Liver (tissue), 10 donors: ENCODE measurements at places on chromosomes 12 and 14. TPM values are rescaled to one million over a fixed set of nuclear protein-coding genes. Genes with fewer than 3 reads are reported as not detected.

Gene TMCC3
- total RNA-seq: 1.4 TPM

Gene LRTM2
- total RNA-seq: not detected

Gene TSPAN9
- total RNA-seq: 29.0 TPM

Gene SVOP
- not detected for total RNA-seq

DNA sequence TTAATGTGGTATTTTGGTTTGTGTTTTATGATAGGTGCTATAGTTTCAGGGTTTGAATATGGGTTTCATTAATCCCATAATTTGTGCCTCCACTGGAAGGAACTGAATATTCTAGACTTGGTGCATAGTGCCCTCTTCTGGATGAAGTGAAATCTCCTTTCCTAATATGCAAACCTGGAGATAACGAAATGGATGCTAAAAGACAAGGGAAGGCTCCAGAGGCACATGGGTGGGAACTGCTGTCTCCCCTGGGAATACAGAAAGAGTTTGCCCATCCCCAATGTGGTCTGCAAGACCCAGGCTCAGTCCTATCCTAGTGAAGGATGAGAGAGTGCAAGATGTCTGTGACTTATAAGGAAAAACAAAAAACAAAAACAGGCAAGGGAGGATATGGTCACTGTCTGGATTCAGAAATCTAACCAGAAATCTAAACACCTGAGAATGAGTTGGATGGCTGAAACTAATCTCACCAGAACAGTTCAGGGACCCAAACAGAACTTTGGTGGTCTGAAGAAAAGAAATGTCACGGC is 142.3 kb upstream of the TMPO start:
- no peak overlapping the region for H3K27ac ChIP-seq
- peaks cover 2% of the 10 kb centered on the region for H3K27me3 ChIP-seq
- no peak for DNase-seq

- H3K36me3 ChIP-seq: no peaks in the 10 kb centered on the region
- H3K4me1 ChIP-seq: no peaks in the 10 kb centered on the region
- H3K27me3 ChIP-seq: no peaks in the 10 kb centered on the region
- DNase-seq: no peak
- no peak overlapping the region for H3K27ac ChIP-seq
Measured at GRCh38 chr12:83856803-83857202, 1055.8 kb downstream of the SLC6A15 start.

- DNase-seq: no peak
- H3K27ac ChIP-seq: no peak overlapping the region
- no peaks in the 10 kb centered on the region for H3K4me1 ChIP-seq
- H3K4me3 ChIP-seq: no peak overlapping the region
- no peaks in the 10 kb centered on the region for H3K27me3 ChIP-seq
Measured at GRCh38 chr12:22163594-22163993, 117.6 kb downstream of the CMAS start.

GRCh38 chr14:50521912-50522341 is 10.4 kb downstream of the MAP4K5 start:
- H3K27ac ChIP-seq: no peak overlapping the region
- no peak overlapping the region for H3K4me3 ChIP-seq
- H3K27me3 ChIP-seq: no peaks in the 10 kb centered on the region
- no peaks in the 10 kb centered on the region for H3K4me1 ChIP-seq
- peaks cover 3% of the 10 kb centered on the region for H3K36me3 ChIP-seq
- DNase-seq: no peak

DNA sequence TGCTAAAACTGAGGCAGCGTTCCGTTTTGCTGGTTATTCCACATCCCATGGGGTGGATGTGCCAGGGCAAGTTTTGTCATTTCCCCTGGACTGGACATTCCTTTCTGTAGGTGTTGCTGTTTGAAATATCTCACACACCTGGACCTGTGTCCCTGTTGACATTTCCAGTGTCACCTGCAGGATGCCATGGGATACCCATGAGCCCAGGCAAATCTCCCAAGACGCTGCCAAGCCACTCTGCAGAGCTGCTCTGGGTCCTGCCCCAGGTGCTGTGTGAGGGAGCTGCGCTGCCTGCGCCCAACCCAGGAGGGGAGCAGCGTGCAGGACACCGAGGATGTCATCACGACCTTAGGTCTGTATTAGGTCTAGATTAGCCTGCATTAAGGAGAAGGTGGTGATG is 5.2 kb upstream of the PACS2 start:
- no peaks in the 10 kb centered on the region for H3K27me3 ChIP-seq
- no peak overlapping the region for H3K4me3 ChIP-seq
- H3K27ac ChIP-seq: no peak overlapping the region
- no peaks in the 10 kb centered on the region for H3K4me1 ChIP-seq

DNA sequence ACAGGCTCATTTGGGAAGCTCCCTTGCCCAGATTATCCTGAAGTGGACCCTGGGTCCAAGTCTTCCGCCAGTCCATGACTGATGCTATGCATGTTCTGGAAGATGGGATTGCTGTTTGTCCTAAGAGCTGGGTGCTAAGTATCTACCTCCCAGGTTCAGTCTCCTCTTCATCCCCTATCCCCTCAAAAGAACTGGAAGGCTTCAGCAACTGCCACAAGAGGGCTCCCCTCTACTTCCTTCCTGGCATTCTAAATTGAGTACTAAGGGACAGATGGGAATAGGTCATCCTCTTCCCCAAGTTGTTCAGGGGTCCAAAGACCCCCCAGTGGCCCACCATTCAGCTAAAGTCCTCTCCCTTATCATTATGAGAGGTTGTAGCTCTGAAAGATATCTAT is 9.0 kb upstream of the FKBP11 start:
- H3K36me3 ChIP-seq: no peaks in the 10 kb centered on the region
- peak overlapping the region; percentile 22 for H3K27ac ChIP-seq
- no peaks in the 10 kb centered on the region for H3K4me1 ChIP-seq
- no peak for DNase-seq

GRCh38 chr12:67534681-67535080 is 113.9 kb upstream of the DYRK2 start:
- no peak overlapping the region for H3K27ac ChIP-seq
- no peak overlapping the region for H3K4me3 ChIP-seq
- H3K27me3 ChIP-seq: no peaks in the 10 kb centered on the region

DNA sequence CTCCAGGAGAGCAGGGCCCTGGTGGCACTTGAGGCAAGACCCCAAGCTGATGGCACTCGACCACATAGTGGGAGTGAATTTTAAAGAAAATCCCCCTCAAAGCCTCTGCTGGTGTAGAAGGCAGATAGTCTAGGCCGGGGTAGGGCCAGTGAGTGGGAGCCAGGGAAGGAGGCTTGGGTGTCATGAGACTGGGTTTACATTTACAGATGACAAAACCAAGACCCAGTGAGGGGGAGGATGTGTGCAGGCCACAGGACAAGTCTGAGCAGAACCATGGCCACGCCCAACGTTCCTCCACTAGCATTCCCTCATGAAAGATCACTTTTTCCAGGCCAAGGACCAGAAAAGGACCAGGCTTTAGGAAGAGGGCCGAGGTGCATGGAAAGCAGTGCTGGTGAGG is 42.0 kb downstream of the EVL start:
- H3K27me3 ChIP-seq: no peaks in the 10 kb centered on the region
- no peak overlapping the region for H3K4me3 ChIP-seq

GRCh38 chr12:115385141-115385540 is 701.2 kb upstream of the TBX3 start:
- no peak overlapping the region for H3K4me3 ChIP-seq
- no peak overlapping the region for H3K27ac ChIP-seq
- no peak for DNase-seq
- H3K27me3 ChIP-seq: no peaks in the 10 kb centered on the region
- no peaks in the 10 kb centered on the region for H3K4me1 ChIP-seq

DNA sequence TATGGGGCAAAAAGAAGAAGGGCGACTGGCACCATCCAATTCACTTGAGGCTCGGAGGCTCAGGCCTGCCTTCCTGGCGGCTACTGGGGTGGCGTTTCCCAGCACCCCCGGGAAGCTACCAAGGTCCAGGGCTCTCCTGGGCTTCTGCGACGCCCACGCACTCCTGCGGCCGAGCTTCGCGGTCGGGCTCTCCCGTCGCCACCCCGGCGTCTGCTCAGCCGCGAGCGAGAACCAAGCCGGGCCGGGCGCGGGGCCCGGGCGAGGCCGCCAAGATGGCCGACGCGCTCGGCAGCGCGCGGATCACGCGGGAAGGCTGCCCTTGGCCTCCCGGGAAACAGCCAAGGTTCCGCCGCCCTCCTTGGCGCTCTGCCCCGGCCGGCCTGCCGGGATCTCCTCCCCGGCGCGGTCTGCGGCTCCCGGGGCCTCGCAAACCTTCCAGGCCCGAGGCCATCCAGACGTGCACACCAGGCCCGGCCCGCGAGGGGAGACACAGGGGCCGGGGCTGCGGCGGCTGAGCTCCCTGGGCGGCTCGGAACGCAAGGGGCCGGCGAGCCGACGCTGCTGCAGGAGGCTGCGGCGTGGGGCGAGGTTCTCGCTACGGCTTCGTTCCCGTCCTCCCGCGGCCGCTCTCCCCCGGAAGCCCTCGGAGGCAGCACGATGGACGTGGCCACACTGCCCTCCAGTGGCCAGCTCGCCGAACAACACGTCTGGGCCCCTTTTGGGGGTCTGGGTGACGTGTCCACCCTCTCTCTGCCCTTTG is 23.5 kb upstream of the ZFP36L1 start:
- peaks cover 68% of the 10 kb centered on the region for H3K4me1 ChIP-seq
- peak overlapping the region; percentile 98 for H3K27ac ChIP-seq
- no peaks in the 10 kb centered on the region for H3K36me3 ChIP-seq
- peak; percentile 93 for DNase-seq
- H3K27me3 ChIP-seq: no peaks in the 10 kb centered on the region
- H3K4me3 ChIP-seq: peak overlapping the region; percentile 55

DNA sequence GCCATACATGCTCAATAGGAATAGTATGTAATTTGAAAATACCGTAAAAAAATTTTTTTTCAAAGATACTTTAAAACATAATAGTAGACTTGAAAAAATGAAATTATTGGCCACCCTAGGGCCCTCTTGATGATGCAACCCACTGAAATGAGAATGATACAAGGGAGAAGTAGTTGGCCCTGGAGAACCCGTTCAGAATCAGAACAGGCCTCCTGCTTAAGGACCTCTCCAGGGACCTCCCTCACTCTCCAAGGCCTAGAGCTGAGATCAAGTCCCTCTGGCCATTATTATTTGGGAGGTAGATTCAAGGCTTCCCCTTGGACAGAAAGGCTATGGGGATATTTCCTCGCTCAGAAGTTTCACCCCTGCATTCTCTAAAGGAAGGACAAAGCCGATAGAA is 11.9 kb downstream of the LALBA start:
- no peaks in the 10 kb centered on the region for H3K36me3 ChIP-seq
- no peaks in the 10 kb centered on the region for H3K27me3 ChIP-seq
- no peak overlapping the region for H3K27ac ChIP-seq
- no peak overlapping the region for H3K4me3 ChIP-seq

GRCh38 chr12:116803013-116803736 is 65.1 kb downstream of the RNFT2 start:
- no peak overlapping the region for H3K4me3 ChIP-seq
- no peaks in the 10 kb centered on the region for H3K36me3 ChIP-seq
- H3K4me1 ChIP-seq: no peaks in the 10 kb centered on the region
- H3K27ac ChIP-seq: no peak overlapping the region

DNA sequence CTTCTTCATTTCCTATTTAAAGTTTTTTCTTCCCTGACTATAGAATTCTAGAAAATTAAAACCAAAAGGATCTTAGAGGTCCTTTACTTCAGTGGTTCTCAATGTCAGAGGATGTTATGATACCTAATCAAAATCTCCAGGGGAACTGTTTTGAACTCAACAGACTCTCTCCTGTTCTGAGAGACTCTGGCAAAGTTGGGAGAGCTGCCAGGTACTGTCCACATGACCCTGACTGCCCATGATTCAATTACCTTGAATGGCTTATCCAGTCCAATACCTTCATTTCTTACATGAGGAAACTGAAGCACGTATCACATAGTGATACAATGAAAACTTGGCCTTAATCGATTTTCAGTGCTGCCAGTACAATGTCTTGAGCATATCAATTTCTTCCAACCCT is 16.6 kb downstream of the ALKBH1 start:
- no peak overlapping the region for H3K27ac ChIP-seq
- H3K4me1 ChIP-seq: no peaks in the 10 kb centered on the region
- H3K4me3 ChIP-seq: no peak overlapping the region
- DNase-seq: no peak

DNA sequence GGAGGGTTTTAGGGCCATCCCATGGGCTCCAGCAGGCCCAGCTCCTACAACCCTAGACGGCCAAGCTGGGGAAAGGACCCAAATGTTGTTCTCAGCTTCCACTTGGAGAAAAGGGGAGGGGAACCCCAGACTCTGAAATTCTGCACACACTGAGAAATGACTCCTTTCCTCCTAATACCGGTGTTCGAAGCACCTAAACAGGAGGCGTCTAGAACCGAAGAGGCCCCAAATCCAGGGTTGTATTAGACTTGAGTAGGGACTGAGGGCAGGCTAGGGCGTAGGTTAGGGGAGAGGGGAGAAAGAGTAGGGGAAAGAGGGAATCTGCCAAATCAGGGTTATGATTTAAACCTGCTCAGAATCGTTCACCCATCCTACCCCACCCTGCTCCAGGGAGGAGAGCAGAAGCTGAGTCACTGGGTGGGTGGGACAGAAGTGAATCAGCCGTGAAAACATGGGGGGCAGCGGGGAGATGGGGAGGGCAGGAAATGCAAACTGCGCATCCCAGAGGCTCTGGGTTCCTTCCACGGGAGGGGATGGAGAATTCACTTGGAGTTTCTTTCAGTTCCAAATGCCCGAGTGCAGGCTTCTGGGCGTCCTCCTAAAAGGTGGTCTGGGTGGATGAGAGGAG is 1.0 kb downstream of the IGFBP6 start:
- H3K27me3 ChIP-seq: no peaks in the 10 kb centered on the region
- DNase-seq: no peak
- peak overlapping the region; percentile 55 for H3K4me3 ChIP-seq
- H3K36me3 ChIP-seq: no peaks in the 10 kb centered on the region
- peaks cover 21% of the 10 kb centered on the region for H3K4me1 ChIP-seq

- H3K36me3 ChIP-seq: no peaks in the 10 kb centered on the region
- H3K4me3 ChIP-seq: no peak overlapping the region
- DNase-seq: no peak
- H3K27ac ChIP-seq: no peak overlapping the region
- no peaks in the 10 kb centered on the region for H3K27me3 ChIP-seq
Measured at GRCh38 chr12:98469109-98469508, 46.3 kb upstream of the TMPO start.

- no peak overlapping the region for H3K27ac ChIP-seq
- DNase-seq: no peak
- H3K4me3 ChIP-seq: no peak overlapping the region
- no peaks in the 10 kb centered on the region for H3K27me3 ChIP-seq
- H3K4me1 ChIP-seq: peaks cover 2% of the 10 kb centered on the region
Measured at GRCh38 chr12:53533471-53533870, 26.2 kb upstream of the NPFF start.

DNA sequence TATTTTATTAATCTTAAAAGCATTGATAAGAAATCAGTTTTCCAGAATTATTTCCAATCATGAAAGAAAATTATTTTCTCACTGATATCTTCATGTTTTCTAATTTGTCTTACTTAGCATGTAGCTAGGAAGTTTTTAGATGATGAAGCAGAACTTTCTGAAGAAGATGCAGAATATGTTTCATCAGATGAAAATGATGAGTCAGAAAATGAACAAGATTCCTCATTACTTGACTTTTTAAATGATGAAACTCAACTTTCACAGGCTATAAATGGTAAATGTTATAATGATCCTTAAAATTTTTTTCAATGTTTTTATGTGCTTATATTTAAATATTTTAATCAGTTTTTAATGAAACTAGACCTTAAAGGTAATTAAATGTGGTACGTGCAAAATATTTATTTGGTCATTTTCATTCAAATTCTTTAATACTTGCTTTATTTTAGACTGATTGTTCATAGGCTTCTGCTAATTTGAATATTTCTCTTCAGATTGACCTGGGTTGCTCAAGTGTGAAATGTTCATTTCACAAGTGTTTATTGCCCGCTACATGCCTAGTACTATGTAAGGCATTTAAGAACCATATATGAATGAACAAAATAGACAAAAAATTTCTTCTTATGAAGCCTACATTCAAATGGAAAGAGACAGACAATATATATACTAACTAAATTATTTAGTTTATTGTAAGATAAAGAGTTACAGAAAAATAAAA is 49.5 kb downstream of the FANCM start:
- no peak overlapping the region for H3K4me3 ChIP-seq
- DNase-seq: no peak
- H3K4me1 ChIP-seq: no peaks in the 10 kb centered on the region
